ENCODE measurements at places on chromosomes 5 and 9.
A peak's percentile ranks its signal among the peaks of the same experiment; 100 is the strongest.

DNA sequence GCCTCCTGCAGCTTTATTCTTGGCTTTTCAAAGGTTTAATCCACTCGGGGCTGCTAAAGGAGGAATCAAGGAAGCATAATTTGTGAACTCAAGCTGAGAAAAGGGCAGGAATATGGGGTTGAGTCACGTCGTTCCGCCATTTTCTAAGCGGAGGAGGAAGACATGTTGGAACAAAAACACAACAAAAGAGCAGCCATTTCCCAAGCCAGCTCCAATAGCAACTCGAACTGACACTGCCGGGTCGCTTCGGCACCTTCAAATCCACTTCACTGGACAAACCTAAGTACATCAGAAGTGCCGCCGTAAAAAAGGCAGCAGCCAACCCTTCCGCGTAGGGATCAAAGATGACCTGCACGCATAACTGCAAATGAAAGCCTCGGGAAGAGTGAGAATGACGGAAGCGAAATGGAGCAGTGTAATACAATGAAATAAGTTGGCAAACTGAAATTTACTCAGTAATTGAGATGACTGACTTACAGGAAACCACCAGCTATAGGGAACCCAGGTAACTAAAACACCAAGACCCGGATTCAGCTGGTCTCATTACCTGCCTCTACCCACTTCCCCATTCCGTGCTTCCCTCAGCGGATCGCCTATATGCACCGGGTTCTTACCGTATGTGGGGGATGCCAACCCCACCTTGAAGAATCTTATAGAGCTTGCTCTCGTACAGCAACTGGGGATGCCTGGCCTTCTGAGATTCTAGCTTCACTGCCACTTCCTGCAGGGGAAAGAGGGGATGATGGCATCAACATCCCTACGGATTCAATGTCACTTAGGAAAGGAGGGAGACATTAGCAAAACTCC lies 1.6 kb downstream of the CSNK1A1 start:
- DNase-seq: no peak

DNA sequence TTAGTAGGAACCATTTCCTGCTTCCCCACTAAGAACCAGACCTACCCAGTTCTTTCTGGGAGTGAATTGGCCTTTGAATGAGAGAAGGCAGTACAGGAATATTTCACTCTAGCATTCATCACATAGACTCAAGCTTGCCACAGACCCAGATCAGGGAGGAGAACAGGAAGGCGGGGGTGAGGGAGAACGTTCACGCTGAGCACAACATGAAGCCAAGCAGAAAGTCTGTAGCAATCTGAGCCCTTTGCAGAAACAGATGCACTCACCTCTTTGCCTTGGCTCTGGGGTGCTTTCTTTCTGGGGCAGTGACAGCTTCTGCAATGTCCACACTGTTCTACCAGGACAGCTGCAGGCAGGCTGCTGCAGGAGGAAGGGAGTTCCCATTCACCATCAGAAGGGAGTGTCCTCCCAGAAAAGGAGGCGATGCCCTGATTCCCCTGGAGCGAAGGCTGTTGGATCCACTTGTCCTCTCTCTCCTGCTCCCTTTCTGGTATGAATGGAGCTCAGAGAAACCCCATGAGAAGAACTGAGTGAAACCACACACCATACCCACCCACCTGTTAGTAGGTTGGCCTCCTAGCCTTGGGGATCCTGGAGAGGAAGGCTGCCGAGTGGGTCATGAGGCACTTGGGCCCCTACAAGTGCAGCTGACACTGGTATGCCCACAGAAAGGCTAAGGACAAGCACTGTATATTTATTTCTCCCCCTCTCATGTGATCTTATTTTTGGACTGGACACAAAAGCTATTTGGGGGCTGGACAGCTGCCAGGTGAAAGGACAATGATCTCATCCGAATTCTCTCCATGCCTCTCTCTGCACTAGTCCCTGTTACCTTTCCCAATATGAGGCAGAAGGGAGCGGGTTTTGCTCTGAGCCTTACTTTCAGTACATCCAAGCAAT lies 11.7 kb upstream of the FGF1 start:
- peak; percentile 68 for DNase-seq

- no peak for DNase-seq
Observed at GRCh38 chr9:71592400-71592799, 175.9 kb downstream of the CEMIP2 start.

DNA sequence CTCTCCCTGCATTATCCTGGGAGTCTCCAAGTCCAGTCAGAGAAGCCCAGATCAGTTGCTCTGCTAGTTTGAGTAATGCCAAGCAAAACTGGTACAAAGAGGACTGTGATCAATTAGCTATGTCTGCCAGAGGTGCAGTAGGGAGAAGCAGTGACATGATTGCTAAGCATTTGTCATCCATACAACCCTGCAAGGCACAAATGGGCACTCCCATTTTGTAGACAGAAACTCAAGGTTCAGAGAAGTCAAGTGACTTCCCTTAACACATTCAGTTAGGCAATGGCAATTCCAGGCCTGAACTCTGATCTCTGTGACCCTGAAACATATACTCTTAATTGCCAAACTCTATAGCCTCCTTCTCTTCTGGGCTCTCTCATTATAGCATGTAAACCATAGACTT lies 34.0 kb downstream of the NDST1 start:
- DNase-seq: no peak

GRCh38 chr9:28779243-28779642 lies 1206.0 kb upstream of the C9orf72 start:
- DNase-seq: no peak

DNA sequence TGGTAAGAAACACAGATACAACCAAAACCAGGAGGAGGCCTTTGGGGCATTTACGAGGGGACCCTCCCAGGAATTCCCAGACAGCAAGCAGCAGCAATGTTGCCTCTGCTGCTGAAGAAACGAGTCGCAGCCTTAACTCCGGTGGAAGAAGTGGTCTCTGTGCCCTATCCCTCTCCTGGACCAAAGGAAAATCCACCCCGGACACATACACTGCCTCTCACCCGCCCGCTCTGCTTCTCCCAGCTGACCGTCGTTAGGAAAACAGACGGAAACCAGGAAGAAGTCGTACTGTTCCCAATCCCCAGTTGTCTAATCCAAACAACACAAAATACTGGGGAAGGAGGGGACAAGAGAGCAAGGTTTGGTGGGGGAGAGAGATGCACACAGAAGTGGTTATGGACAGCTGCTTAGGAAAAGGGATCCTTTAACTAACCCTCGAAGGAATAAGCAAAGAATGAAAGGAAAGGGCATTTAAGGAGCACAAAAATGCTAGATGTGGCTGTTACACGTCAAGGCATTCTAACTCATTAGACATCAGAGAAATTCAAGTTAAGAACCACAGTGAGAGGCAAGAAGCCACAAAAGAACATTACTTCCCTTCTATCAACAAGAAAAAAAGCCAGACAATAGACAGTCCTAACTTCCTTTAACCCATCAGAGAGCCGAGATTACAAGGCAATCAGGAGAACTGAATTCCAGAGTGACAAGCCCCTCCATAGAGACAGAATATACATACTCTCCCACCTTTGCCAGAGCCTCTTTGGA lies 71.9 kb downstream of the ACTL7B start:
- DNase-seq: no peak

DNA sequence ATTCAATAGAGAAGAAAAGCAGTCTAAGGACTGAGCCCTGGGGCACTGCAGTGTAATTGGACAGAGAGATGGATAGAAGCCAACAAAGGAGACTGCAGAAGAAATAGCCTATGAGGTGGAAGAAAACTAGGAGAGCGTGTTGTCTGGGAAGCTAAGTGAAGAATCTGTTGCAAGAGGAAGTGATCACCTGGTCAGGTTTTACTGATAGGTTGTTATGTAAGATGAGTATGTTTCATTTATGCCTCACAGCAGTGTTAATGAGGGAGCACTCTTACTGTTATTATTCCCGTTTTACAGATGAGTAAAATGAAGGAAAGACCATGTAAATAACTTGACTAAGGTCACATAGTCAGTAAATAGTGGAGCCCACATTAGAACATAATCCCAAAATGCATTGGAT lies 80.0 kb upstream of the GRHPR start:
- no peak for DNase-seq

DNA sequence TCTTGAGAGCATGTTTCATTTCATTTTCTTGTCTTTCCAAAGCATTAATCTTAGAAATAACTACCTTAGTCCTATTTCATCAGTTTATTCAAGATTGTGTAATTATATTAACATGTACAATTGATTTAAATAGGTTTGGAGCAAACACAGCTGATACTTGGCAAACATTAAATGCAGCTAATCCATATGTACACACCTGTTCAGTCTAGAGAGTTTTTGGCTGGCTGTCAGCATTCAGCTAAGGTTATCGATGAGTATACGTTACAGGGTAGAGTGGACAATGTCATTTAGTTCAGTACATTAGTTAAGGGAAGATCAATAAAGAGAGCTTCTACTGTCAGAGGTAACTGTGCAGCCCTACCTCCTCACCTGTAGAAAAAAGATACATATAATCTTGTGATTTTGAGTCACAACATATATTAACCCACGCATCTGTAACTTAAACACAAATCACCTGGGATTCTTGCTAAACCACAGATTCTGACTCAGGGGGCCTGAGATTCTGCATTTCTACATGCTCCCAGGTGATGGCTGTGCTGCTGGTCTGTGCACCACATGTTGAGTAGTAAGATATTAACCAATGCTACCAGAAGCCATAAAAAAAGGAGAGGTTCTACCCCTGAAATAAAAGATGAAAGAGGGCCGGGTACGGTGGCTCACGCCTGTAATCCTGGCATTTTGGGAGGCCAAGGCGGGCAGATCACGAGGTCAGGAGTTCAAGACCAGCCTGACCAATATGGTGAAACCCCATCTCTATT lies 34.1 kb upstream of the PCA3 start:
- no peak for DNase-seq

DNA sequence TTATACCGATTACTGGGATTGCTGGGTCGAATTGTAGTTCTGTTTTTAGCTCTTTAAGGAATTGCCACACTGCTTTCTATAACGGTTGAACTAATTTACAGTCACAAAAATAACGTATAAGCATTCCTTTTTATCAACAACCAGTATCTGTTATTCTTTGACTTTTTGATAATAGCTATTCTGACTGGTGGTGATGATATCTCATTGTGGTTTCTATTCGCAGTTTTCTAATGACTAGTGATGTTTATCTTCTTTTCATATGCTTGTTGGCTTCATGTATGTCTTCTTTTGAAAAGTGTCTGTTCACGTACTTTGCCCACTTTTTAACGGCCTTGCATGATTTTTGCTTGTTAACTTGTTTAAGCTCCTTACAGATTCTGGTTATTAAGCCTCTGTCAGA lies 74.4 kb downstream of the FAM174A start:
- no peak for DNase-seq

- DNase-seq: no peak
Observed at GRCh38 chr5:39661026-39661779, 236.4 kb upstream of the DAB2 start.

DNA sequence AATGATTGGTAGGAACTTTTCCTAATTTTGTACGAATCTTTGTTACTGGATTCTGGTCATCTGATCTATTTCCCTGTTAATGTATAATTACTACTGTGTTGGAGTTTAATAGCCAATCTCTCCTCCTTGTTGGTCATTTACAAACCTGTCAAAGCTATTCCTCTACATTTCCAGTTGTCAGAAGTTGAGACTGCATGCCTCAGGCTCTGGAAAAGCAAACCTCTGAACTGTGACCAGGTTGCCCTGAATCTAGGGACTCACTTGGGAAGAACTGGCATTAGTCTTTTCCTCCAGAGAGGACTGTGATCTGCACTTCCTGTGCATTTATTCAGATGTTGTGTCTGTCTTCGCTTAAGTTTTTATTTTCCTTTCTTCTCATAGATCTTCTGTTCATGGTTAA lies 16.1 kb downstream of the PDLIM4 start:
- no peak for DNase-seq

DNA sequence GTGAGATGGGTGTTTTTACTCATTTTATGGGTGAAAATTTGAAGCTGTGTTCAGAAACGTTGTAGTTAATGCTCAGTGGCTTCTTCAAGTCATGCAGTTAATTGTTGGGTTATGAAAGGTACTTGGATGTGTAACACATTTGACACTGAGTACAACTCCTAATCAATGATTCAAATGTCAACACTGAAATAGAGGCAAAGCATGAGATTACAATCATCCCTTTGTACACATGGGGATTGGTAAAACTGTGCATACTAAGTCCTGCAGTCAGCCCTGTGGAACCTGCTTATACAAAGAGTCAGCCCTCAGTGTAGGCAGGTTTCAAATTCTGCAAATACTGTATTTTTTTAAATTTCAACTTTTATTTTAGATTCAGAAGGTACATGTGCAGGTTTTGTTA lies 3.3 kb downstream of the ABLIM3 start:
- DNase-seq: no peak

DNA sequence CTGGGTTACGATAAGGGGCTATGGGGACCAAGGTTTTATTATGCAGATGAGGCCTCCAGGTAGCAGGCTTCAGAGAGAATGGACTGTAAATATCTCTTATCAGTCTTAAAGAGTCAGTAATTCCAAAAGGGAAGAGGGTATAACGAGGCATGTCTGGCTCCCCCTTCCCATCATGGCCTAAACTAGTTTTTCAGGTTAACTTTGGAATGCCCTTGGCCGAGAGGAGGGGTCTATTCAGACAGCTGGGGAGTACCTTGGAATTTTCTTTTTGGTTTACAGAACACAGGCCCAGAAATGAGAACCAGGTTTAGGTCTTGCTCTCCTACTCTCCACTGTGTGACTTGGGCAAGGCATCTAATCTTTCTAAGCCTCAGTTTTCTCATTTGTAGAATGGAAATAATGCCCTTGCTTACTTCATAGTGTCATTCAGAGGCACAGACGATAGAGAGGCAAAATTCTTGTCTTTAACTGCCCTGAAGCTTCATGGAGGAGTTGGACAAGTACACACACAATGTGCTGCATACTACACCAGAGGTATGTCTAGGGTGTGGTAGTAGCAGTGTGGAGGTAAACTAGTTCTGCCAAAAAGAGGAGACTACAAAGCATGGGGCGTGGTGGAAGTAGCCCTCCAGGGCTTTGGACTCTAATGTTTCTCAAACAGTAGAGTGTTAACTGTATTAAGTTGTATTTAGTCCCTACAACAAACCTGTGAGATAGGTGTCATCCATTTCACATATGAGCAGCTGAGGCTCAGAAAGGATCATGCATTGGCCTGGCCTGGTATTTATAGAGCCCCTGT lies 45.5 kb downstream of the IRF1 start:
- no peak for DNase-seq

GRCh38 chr5:131297886-131298285 lies 34.0 kb downstream of the CDC42SE2 start:
- DNase-seq: no peak

GRCh38 chr5:53900677-53901076 lies 340.2 kb downstream of the NDUFS4 start:
- no peak for DNase-seq

- DNase-seq: no peak
Observed at GRCh38 chr5:132883261-132883834, 9.9 kb downstream of the LEAP2 start.

DNA sequence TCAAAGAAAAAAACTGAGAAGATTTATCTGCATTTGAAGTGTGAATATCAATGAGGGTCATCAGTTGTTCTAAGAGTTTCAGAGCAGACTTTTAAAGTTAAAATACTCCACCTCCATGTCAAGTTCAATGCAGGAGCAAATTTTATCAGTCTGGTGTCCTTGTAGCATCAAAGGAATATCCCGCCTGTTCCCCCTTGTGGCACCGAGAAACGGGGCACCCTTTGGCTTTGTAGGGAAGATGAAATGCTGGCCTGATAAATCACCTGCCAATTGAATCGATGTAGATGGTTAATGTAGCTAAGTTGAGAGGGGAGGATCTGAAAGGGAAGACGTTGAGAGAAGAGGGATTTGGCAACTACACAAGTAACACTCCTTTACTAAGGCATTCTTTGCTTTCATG lies 714.5 kb downstream of the EFNA5 start:
- DNase-seq: no peak

- DNase-seq: no peak
Observed at GRCh38 chr5:100469767-100470166, 65.4 kb upstream of the FAM174A start.

- DNase-seq: no peak
Observed at GRCh38 chr9:115914291-115914690, 239.3 kb upstream of the PAPPA start.
